ENCODE measurements at places on chromosomes 4 and X.
A peak's percentile ranks its signal among the peaks of the same experiment; 100 is the strongest.

GRCh38 chr4:28388471-28388870, 1527.8 kb downstream of the STIM2 start:
- DNase-seq: no peak

GRCh38 chr4:120446051-120446567, 379.5 kb upstream of the MAD2L1 start:
- no peak for DNase-seq

GRCh38 chrX:129984111-129984958, 1.9 kb downstream of the BCORL1 start:
- peak; percentile 6 for DNase-seq

- DNase-seq: no peak
These were observed 602.2 kb downstream of the IL15 start for GRCh38 chr4:142238589-142238988.

- DNase-seq: no peak
These were observed 420.3 kb downstream of the PDHA2 start for GRCh38 chr4:96260064-96260682.

DNA sequence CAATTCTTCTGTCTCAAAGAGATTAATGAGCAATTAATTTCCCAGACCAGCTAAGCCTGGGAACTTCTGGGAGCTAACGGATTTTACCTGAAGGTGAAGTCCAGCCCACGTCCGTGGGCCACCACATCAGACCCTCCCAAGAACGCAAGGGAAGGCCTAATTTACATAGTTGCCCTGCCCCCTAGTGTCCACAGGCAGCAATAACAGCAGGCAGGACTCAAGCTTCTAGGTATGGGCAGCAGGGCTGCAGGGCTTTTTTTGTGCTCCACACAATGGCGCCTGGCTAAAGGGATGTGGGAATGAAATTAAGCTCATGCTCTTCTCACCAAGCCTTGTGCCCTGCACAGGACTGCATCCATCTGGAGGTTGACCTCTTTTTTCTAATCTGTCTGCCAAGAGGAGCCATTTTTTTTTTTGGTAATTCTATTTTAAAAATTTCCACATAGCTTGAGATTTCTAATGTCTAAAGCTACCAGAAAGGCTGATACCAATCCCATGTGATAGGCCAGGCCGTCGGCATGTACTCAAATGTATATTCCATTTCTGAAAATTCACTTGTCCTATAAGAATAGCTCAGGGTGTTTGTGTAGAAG, 111.9 kb upstream of the TMEM164 start:
- DNase-seq: peak; percentile 16

DNA sequence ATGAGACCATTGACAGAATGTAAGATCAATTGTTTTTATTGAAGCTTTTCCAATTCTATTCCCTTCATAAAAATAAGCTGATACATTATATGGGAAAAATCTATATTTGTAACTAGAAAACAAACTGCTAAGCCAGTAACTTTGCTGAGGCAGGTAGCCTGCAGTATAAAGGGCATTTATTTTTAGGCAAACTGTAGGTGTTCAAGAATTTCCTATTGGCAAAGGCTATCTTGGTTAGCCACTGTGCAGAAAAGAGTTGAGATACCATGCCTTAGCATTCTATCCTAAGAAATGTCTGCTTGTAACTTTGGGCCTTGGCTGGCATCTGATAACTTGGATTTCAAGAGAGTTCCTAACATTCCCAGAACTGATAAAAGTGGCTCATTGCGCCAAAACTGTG, 18.5 kb upstream of the PRRG1 start:
- no peak for DNase-seq

DNA sequence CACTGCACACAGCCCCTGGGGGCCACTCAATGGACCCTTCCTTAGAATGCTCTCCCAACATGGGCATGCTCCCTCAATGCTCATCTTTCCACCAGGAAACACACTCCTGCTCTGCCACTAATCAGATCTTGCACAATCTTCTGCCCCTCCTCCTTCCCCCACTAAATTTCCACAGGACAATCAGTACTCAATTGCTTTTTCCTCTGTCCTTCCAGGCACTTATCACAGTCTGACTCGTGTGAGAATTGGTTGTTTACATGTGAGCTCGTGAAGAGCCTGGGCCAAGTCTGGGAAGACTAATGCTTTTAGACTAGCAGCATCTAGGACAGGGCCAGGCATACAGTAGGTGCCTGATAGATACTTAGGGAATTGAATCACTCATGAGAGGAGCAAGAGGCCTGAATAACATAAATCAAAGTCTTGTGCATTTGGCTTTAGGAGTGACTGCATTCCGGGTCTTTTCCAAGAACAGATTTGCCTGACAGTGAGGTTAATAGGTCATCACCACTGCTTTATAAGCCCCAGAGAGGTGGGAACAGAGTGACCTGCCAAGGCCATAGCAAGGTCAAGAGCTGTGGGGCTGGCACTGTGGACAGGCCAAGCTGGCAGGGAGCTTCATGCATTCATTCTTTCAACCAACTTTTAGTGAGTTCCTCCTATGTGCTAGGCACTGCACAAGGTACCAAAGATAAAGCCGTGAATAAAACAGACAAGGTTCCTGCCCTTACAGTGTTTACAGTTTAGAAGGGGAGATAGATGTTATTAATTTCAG, 55.0 kb downstream of the PRPS1 start:
- DNase-seq: no peak

DNA sequence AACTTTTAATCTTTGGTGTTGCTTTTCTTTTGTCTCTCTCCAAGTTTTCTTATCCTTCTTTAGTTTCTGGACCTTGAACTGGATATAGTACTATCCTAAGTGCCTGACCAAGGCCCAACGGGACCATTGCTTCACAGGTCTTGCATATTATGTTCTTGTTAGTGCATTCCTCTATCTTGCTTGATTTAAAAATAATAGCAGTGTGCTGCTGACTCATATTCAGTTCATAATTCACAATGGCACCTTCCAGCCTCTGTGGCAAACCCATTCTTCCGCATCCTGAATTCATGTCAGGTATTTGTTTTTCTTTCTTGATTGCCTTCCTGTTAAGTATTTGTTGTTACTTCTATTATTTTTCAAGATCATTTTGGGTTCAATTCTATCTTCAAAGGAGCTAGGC, 197.1 kb upstream of the GIMD1 start:
- DNase-seq: no peak

- no peak for DNase-seq
These were observed 77.5 kb upstream of the ENPP6 start for GRCh38 chr4:184295206-184295605.

DNA sequence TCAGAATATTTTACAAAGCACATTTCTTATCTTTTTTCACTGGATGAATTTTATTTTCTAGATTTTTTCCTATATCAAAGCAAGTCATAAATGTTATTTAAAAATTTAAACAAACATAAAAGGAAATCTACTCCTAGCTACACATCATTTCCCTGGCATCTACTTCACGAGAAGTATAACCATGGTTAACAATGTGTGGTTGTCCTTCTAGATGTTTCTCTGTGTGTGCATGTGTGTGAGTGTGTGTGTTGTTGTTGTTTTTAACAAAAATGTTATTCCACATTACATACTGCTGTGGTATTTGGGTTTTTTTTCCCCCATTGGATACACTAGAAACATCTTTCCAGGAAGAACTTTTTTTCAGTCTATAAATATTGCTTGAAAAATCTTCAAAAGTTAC, 103.1 kb downstream of the CHIC2 start:
- DNase-seq: no peak

DNA sequence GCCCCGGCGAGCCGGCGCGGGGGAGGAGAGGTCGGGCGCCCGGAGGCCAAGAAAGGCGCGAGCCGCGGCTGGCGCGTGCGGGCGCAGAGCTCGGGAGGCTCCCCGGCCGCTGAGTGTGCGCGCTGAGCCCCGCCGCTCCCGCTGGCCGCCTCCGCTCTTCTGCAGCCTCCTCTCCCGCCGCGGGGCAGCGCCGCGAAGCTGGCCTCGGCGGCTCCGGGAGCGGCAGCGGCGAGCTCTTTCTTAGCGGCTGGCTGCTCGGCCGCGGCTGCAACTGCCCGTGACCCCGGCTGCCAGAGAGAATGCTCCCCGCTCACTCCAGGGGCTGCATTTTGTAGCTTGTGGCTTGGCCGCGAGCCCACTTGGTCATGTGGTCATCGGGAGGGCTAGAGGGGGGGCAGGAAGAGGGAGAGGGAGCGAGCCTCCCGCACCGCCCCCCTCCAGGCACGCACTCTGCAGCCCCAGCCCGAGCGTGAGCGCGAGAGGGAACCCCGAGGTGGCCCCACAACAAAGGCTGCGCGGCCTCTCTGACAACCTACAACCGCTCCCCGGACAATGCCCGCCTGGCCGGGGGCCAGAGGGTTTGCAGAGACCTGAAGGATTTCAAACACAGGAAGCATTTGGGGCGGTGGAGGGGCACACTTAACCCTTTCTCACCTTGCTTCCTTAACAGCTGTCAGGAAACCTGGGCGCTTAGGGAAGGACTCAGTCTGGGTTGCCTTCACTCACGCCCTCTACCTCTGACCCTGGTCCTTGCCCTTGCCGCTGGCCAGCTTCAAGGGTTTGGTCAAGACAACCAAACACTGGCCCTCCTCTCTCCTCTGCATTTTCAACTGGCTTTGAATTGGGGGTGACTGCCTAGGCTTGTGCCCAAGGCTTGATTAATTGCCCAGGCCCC, at the start of gene APLN:
Gene APLN, minus strand, starts transcription at position 305 of the 895 bp plus-strand sequence. CDS start 326 bp downstream, outside the sequence.
- DNase-seq: no peak

- peak; percentile 85 for DNase-seq
These were observed 1.8 kb downstream of the MAML3 start for GRCh38 chr4:140152013-140152703.

- DNase-seq: no peak
These were observed 24.4 kb upstream of the LHFPL1 start for GRCh38 chrX:112704187-112704586.

DNA sequence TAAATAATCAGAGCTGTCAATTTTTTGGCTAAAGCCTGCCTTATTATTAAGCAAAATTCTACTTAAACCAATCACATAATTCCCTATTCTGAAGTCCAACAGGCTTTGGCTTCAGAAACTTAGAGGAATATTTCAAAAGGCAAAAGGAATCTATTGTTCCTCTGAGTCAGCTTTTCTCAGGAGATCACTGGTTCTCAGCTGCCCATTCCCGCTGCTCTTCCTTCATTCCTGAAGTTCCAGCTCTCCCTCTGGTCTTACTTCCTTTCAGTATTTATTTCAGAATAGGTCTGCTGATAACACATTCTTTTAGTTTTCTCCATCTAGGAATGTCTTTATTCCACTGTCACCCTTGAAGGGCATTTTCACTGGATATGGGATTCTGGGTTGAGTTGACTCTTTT, 133.7 kb downstream of the SOWAHB start:
- DNase-seq: no peak

DNA sequence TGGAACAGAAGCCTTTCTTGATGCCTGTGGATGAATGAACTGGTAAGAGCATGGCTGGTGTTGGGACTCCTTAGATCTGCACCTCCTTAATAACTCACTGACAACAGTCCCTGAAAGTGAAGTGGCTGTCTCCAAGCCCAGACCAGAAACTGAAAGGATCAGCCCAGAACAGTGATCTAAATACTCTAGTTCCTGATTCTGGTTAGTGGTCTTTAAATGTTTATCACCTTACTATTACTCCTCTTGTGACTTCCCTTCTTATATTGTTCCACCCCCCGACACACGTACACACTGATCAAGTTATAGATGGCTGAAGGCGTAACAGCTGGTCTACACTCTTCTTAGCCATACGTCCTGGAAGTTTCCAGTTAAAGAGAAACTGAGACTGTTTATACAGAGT, 33.8 kb upstream of the ARMCX2 start:
- no peak for DNase-seq

GRCh38 chr4:125750828-125751466, 436.2 kb downstream of the FAT4 start:
- no peak for DNase-seq

DNA sequence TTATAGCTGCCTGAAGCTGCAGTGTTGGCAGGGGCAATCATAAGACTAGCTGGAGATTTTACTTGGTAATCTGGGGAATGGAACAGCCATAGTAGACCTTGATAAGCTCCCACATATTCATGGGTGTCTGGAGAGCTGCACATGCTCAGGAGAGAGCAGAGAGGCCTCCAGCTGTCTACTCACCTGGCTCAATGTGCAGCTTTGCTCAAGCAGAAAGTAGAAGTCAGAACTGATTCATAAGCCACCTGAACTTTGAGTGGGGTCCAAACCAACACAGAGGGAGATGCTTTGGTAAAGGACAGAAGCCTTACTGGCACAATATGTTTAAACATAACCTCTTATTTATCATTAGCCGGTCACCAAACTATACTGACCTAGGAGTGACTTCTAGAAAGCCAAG, 54.4 kb downstream of the KDM6A start:
- DNase-seq: no peak

- no peak for DNase-seq
These were observed 1986.1 kb downstream of the ARAP2 start for GRCh38 chr4:34258176-34258575.

GRCh38 chrX:66030505-66031317, 9.2 kb downstream of the VSIG4 start:
- no peak for DNase-seq

- DNase-seq: no peak
These were observed 353.7 kb upstream of the SLC7A11 start for GRCh38 chr4:138595731-138596460.

GRCh38 chrX:427812-428725, 41.4 kb upstream of the PPP2R3B start:
- DNase-seq: no peak

GRCh38 chr4:139558235-139559088, 2.4 kb upstream of the SETD7 start:
- DNase-seq: no peak

- DNase-seq: no peak
These were observed 210.9 kb upstream of the ATOH1 start for GRCh38 chr4:93617606-93618005.
